ENCODE measurements at places on chromosomes 7 and 10.

DNA sequence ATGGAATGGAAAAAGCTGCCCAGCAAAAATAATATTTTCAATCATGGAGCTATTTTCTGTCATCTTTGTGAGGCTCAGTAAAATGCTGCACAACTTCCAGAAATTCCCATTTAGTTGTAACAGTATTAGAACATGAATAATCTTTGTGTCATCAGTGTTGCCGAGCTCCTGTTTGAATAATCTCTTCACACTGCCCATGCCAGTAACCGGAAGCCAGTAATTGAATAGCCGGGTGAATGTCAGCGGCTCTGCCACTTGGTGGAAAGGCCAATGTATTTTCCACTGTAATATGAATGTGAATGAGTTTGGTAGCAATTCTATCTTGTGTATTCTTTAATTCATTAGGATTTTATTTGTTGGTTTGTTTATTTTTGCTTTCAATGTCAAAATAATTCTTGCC is 172.5 kb upstream of the INSYN2A start:
- no peak for DNase-seq

DNA sequence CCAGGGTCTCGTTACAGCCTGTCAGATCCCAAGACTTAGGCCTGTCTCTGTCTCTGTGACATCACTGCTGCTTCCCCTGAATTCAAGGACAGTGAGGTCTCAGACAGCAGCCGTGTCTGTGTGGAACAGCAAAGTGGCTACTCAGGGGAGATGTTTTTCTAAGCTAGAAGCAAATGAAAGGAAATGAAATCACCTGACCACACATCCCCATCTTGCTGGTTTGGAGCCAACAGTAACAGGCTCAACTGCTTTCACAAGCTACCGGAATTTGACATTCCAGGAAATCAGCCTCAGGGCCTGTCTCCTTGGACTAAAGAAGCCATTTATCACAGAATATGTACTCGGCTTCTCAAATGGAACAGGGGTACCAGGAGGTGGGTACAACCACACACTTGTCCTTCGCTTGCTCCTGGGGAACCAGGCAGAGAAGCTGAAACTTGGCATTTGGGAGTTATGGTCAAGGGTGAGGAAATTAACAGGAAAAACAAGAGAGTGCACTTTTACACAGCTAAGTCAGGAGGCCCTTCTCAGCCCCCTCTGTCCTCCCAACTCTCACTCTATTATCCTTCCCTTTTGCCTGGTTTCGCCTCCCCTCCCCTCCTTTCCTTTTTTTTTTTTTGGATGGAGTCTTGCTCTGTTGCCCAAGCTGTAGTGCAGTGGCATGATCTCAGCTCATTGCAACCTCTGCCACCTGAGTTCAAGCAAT is 73.2 kb downstream of the SPDYE5 start:
- no peak for DNase-seq

DNA sequence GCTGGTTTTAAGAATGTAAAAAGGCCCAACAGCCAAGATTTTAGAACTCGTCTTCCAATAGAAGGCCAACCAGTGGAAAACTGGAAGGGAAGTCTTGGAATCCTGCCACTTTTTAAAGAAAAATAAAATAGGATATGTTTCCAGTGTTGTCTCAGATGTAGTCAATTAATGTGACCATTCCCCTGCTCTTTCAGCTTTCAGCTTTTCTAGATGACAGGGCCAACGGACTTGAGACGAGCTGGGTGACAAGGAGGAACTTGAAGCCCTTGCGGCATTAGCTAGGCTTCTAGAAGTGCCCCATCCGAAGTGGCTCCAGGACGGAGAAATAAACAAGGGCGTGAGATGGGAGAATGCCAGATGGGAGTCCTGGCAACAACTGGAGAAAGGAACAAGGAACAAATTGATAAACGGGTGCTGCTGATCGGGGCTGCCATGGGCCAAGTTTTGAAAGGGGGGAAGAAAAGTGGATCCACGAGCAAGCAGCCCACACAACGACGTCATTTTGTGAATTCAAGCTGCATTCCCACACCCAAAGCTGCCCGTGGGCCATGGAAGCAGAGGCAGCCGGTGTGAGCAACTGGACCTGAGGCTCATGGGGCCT is 42.3 kb downstream of the CTBP2 start:
- DNase-seq, result no peak

GRCh38 chr7:8597565-8597964 is 164.2 kb downstream of the NXPH1 start:
- no peak for DNase-seq

DNA sequence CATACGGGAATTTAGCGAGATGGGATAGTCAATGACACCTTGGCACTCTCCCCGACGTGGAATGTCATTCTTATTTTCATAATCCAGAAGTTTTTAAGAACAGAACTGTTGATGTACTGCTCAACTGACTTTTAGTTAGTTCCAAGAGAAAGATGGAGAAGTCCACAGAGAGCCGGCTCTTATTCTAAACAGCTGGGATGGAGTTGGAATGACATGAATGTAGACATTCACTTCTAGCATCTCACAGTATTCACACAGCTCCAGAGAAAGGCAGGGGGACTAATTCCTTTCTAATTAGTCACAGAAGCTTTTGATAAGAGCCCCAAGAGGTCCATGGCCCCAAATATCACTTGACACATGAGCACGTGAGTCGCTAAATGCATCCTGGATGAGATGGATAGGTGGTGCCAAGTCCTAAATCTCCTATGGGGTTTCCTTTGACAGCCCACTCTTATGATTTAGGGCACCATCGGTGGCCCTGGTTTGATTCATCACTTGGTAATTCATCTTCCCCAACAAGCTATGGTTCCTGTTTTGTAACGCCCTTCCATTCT is 420.3 kb upstream of the AUTS2 start:
- no peak for DNase-seq

GRCh38 chr7:35623381-35623780 is 71.6 kb downstream of the HERPUD2 start:
- DNase-seq, result no peak

- DNase-seq, result no peak
Measured at GRCh38 chr10:77592946-77593636, 44.5 kb downstream of the KCNMA1 start.

DNA sequence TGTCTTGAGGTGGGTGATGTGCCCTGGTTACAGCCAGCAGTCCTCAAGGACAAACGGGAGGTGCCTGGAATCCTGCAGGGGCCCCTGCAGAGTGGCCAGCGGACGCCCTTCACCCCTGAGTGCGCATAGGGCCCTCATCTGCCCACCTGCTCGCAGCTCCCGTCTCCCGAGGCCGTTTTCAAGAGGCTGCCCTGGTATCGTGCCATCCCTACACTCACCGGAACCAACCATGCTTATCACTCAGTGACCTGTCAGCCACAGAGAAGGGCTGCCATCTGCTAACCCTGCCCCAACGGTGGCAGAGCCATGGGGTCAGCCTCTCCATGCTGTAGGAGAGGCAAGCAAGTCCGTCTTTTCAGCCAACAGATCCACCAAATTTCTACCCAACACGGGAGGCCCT is 122.0 kb downstream of the FAM53B start:
- DNase-seq, result no peak

GRCh38 chr7:80533287-80533686 is 21.4 kb upstream of the GNAT3 start:
- no peak for DNase-seq

DNA sequence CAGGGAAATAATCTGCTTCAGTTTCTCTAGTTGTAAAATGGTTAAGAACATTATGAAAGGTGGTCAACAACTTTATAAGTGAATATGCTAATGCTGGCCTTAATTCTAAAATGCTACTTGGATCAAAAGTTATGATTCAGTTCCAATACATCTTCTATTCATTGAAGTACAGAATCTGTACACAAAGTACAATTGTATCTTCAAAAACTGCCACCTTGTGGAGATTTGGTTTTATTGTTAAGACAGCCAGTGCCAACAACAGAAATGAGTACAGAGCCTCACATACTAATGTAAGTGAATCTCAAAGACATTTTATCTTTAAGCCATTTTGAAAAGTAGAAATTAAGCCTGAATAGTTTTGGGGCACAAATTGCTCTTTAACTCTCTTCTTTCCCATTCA is 194.0 kb downstream of the CFTR start:
- DNase-seq, result no peak

DNA sequence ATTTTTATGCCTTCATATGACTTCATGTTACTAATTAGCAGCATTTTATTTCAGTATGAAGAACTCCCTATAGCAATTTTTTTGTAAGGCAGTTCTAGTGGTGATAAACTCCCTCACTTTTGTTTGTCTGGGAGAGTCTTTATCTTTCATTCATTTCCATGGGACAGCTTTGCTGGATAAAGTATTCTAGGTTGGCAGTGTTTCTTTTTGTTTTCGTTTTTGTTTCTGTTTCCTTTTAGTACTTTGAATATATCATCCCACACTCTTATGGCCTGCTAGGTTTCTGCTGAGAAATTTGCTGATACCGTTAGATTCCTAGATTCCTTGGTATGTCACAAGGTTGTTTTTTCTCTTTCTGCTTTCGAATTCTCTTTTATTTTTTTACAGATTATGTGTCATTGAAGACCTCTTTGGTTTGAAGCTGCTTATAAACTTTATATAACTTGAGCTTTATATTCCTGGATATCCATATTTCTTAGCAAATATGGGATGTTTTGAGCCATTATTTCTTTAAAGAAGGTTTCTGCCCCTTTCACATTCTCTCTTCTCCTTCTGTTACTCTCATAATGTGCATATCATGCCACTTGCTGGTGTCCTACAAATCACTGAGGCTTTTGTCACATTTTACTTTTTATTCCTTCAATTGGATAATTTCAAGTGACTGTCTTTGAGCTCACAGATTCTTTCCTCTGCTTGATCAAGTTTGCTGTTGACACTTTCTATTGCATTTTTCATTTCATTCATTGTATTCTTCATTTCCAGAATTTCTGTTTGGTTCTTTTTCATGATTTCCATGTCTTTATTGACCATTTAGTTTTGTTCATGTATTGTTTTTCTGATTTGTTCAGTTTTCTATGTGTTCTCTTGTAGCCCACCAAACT is 28.9 kb upstream of the AHR start:
- DNase-seq, result no peak

DNA sequence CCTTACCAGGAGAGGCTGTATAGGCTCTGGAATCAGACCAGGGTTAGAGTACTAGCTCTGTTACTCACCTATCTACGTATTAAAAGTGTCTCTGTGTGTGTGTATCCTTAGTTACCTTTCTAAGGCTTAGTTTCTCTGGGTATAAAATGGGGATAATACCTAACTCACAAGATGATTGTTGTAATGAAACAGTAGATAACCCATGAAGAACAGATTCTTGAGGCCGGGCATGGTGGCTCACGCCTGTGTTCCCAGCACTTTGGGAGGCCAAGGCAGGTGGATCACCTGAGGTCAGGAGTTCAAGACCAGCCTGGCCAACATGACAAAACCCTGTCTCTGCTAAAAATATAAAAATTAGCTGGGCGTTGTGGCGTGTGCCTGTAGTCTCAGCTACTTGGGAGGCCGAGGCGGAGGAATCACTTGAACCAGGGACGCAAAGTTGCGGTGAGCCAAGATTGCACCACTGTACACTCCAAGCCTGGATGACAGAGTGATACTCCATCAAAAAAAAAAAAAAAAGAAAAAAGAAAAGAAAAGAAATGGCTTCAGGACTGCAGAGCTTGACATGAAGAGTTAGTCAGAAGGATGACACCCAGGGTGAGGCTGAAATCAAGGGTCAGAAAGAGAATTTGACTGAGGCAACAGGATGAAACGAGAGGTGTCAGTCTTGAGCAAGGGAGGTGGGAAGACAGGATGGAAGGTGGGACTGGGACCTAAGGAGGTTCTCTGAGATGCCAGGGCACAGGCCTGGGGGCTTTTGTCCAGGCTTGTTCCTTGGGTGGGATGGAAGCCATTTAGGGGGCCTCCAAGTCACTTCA is 33.4 kb downstream of the PRKAR2B start:
- DNase-seq, result no peak

DNA sequence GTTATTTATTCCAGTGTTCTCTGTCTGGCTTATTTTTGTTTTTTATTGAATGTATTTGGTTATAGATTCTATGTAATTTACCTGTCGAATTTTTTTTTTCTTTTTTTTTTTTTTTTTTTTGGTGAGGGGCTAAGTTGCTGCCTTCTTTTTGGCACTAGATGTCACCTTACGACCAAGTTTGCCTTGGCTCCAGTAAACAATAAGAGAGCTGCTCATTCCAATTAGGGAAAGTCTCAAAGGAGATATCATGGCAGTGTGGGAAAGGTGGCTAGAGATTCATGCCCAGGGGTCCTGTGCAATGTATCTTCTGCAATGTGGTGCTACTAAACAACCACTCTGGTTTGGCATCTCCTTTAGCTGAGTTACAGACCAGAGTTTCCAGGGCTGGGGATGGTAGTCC is 84.0 kb downstream of the PTPN20 start:
- no peak for DNase-seq

GRCh38 chr10:12505683-12506082 is 156.3 kb downstream of the CAMK1D start:
- no peak for DNase-seq

DNA sequence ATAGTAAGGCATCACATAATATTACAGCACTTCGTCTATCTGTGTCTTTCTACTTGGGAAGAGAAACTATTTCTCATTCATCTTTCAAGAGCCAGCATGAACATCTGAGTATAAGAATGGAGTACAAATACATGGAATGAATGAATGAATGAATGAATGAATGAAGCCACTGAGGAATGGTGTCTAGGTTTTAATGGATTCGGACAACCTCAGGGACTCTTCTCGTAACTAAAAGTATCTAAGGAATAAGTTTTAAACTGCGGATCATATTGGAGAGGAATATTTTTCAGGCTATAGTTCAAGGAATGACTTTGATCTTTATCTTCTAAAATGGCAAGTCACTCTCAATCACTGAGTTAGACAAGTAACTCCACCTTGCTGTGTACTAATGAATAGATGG is 199.0 kb downstream of the DOCK4 start:
- no peak for DNase-seq

- no peak for DNase-seq
Measured at GRCh38 chr7:157219154-157219553, 80.4 kb downstream of the UBE3C start.

DNA sequence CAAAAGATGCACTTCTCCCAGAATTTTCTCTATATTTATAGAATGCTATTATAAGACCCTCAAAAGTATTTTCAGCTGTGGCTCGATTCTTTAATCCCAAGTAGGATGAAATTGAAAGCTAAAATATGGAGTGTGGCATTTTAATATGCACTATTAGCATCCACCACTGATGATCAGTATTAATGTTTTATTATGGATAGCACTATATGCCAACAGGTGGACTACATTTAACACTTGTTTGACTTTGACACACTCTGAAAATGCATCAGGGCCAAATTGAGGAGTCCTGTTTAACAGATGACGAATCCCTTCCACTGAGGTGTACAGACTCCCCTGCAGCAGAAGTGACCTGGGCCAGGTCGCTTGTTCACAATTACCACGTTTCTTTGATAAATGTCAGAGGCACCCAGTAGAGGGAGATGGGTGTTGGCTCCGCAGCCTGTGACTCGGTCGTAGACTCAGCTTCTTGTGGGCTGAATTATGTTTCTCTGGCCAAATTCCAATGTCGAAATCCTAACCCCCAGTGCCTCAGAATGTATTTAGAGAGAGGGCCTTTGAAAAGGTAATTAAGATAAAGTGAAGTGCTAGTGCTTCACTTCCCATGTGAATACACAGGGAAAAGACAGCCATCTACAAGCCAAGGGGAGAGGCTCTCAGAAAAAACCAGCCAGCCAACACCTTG is 48.1 kb downstream of the WIPF3 start:
- no peak for DNase-seq

Data from activated effector memory CD4-positive, alpha-beta T cell treated with Interleukin-2 at 50 U/mL for 16 hours (primary cell).